ENCODE measurements at places on chromosomes 2 and 18.
A peak's percentile ranks its signal among the peaks of the same experiment; 100 is the strongest.

DNA sequence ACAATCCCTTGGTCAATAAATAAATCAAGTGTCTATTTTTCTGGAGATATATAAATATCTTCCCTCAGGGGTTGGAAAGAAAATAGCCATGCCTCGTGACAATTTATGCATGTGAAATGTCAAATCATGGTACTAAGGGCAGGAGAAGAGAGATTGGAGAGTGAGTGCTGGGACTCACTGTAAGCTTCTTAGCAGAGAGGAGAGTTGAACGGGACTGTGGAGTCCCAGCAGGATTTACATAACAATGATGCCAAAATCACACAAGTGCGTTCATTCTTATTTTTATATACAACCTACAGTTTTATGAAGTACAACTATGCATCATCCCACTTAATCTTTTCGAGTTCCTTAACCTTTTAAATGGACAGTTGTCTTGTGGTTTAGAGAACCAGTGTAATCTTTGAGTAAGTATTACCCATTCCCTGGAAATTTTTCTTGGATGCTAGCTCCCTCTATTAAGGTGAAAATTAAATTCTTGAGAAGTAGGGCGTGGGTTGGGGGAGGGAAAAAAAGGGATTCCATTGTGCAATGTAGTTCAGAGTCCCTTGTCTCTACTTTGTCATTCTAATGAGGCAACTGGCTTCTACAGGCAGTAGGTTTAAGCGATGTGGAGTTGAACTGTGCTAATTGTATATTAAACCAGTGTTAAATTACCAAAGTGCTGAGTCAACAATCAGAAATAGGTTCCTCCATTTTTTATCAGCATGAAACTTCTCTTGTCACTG lies 143.6 kb upstream of the EPHA4 start:
- DNase-seq = no peak

GRCh38 chr2:155975734-155976133 lies 356.8 kb downstream of the NR4A2 start:
- DNase-seq = no peak

DNA sequence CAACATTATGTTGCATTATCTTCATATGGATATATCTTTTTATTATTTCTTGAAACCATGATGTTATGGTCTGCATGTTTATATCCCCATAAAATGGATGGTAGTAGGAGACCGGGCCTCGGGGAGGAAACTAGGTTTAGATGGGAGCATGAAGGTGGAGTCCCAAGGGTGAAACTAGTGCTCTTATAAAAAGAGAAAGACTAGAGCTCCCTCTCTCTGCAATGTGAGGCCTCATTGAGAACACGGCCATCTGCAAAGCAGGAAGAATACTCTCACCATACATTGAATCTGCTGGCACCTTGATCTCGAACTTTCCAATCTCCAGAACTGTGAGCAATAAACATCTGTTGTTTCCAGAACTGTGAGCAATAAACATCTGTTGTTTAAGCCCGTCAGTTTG lies 64.0 kb downstream of the NXPH2 start:
- DNase-seq = no peak

DNA sequence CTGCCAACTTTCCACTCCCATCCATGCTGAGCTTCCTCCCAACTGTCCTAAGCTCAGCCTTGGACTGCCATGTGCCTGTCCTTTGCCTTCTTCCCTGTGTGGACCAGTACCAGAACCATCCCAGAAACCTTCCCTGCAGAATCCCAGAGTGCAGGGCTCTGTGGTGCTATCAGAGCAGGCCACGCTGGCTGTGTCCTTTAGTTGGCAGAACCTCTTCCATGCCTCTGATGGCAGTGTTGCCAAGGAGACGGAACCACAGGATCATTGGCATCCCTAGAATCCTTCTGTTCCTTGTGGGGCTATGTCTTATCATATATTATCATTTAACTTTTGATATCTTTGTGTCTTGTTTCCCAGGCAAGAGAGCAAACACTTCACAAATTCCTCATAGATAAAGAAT lies 73.0 kb upstream of the NOSTRIN start:
- no peak for DNase-seq

GRCh38 chr2:175206866-175207265 lies 25.4 kb upstream of the ATP5MC3 start:
- DNase-seq = no peak

DNA sequence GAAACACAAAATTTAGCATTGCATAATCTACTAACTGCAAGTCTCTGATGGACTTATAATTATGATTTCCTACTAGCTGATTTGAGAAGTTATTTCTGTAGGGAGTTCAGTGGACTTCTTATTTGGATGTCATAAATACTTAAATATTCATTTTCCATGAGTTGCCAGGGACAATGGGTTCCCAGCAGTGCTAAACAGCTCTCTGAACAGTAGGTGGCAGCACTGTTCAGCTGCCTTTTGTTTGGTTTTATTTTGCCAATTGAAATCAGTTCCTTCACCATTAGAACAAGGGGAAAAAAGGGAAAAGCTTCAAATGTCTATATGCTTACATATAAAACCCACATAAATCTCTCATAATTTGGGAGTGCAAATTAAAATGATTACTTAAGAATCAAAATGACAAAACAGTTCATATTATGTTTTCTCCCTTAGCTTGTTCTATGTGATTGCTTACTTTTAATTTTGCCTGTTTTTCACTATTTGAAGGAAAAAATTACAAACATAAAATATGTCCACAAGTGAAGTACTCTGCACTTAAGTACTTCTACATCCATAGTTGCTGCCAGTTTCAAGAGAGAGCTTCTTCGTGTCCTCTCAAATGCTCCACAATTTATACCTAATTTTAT lies 898.9 kb downstream of the CPS1 start:
- peak; percentile 3 for DNase-seq

- no peak for DNase-seq
Observed at GRCh38 chr2:62016957-62017356, 111.5 kb downstream of the COMMD1 start.

GRCh38 chr2:54601339-54601738 lies 122.1 kb upstream of the EML6 start:
- no peak for DNase-seq

- DNase-seq = no peak
Observed at GRCh38 chr18:27377251-27377650, 192.1 kb upstream of the CHST9 start.

DNA sequence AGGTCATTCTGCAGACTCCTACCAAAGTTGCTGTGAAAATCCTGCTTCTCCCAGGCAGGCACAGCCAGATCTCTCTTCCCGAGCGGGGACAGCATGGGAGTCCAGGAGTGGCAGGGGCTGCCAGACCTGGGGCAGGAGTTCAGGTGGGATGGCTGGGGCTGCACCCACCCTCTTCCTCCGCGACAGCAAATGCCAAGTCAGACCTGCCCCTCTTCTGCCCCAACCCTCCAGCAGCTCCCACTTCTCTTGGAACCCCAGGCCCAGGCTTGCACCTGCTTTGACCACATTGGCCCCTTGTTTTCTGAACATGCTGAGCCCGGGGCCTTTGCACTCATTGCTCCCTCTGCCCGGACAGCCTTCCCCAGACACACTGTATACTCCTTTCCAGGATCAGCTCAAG lies 288.2 kb upstream of the HS6ST1 start:
- no peak for DNase-seq

DNA sequence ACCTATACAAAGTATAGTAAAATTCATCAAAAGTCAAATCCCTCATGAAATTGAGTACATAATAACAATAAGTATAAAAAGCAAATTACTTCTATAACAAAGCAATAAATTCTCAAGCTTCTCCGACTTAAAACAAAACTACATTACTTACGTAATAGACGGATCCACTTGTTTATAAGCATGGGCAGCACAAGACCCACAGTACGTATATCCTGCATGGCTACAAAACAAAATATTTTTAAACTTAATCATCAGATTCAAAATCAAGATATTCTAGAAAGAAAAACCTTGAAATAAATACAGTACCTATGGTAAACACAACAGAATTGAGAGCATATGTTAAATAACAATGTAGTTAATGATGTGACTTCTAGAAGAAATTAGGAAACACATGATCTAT lies 78.9 kb downstream of the MEMO1 start:
- no peak for DNase-seq

DNA sequence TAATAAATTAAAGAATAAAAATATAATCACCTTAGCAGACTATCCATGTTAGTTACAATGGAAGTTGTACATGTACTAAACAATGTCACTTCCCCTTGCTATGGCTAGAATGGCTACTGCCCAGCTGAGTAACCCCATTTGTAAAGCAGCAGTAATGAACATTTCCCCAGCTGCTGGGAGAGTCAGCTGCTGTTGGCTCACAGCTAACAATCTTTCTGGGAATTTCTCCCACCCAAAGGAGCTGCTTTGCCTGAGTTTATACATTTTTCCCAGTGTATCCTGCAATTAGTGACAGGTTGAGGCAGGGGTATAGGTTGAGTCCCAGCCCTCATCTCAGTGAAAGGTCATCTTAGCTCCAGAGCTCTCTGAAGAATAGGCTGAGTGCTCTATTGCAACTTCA lies 665.6 kb upstream of the KLHL29 start:
- DNase-seq = no peak

DNA sequence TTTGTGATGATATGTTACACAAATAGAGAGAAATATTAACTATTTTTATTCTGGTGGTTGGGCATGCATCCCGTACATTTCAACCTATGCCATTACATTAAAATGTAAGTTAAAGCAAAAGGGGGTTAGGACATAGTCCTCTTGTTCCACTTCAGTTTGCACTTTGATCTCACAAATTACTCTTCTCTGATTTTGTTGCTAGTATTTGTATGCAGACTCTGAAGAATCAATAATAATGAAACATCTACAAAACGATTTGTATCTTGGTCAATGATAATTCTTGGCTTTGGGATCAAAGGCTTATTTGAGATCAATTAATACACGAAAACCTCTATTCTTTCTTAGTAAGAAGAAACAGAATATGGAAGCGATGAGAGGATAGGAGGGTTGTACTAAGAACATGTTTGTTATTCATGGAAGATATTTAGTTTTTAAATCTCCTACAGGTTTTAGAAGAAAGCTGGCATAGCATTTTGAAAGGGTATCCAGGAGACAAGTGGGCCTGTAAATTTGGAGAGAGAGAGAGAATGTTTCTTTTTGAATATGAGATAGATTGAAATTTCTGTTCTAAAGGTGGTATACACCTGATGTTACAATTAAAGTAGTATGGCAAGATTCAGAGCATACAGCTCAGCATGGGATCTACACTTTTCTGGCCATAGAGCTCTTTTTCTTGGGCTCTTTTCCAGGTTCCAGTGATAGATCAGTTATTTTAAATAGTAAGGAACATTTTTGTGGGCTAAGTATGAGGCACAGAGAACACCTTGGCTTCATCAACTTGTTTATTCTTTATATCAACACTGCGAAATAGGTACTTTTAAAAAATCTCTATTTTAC lies 347.9 kb downstream of the PTPRM start:
- DNase-seq = no peak

DNA sequence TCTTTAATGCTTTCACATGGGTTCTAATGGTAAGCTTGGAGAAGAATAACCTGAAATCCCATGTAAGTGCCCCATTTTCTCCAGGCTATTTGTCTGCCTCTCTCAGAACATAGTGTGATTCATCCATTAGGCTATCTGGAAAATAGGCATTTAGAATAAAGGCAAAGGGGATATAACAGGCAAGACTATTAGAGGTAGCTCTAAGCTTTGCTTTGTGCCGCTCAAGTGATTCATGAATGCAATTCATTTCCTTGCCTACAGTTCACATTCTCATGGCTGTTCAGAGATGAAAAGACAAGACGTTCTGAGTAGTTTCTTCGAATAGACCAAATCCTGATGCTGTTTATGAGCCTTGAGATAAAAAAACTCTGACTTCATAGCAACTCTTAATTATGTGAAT lies 101.7 kb downstream of the ANKRD44 start:
- no peak for DNase-seq

DNA sequence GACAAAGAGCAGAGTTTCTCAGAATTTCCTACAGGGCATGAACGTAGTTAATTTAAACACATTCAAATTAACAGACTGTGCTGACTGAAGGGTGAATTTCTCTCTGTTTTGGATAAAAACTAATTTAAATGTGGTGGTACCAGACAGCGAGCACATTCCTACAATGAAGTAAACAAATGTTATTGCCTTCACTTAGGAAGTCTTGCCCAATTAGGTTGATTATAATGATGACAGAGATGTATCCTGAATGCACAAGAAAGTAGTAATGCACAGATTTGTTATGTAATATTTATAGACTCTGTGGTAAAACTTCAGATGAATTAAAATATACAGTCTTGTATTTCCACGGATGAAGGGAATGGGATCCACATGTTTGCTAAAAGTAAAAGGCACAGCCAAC lies 507.2 kb downstream of the EPHA4 start:
- DNase-seq = no peak

DNA sequence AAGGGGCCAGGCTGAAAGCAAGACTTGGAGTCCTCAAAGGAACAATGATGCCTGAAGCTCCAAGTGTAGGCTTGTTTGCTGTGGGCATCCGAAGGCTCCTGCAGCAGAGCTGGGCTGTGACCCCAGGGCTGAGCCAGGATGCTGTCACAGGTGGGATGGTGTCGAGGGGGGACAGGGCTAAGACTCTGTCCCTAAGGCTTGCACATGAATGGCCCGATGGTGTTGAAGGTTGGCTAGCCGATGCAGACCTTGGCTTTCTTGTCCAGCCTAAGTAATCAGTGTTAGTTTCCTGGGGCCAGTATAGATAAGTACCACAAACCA lies 251.0 kb downstream of the NDUFA10 start:
- no peak for DNase-seq

DNA sequence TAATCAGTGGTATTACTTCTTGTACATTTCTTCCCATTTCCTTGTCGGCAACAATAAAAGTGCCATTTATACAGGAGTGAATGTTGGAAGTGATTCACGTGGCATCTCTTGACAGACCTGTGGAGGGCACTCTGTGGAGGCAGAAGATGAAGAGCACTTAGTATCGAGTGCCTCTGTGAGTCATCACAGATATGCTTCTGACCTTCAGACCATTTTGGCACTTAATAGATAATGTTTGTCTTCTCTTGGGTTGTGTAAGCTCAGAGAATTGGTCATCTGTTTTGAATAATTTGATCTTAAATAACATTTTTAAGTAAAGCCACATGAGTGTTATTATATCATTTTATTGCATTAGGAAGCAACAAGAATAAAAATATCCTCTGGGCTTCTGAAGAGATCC lies 305.5 kb downstream of the PTPRM start:
- no peak for DNase-seq

- DNase-seq = no peak
Observed at GRCh38 chr2:80365762-80366161, 61.2 kb upstream of the LRRTM1 start.

- peak; percentile 84 for DNase-seq
Observed at GRCh38 chr2:196263181-196263747, 91.9 kb upstream of the STK17B start.

GRCh38 chr2:29949042-29949441 lies 27.7 kb upstream of the ALK start:
- no peak for DNase-seq

GRCh38 chr2:176555781-176556180 lies 286.5 kb downstream of the MTX2 start:
- DNase-seq = no peak

GRCh38 chr2:65708086-65708485 lies 275.7 kb upstream of the SPRED2 start:
- DNase-seq = no peak

DNA sequence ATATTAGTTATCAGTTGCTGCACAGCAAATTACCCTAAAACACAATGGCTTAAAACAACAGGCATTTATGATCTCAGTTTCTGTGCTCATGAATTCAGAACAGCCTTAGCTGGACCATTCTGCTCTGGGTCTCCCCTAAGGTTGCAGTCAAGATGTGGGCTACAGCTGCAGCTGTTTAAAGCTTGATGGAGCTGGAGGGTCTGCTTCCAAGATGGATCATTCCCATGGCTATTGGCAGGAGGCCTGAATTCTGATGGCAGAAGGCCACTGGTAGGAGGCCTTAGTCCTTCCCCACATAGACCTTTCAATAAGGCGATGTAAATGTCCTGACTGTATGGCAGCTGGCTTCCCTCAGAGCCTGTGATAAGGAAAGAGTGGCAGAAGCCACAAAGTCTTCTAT lies 118.6 kb upstream of the SERPINE2 start:
- no peak for DNase-seq

All from hematopoietic multipotent progenitor cell (in vitro differentiated cells).